Globus pallidus (tissue), 1 donor: ENCODE measurements at places on chromosomes 12 and 14.

DNA sequence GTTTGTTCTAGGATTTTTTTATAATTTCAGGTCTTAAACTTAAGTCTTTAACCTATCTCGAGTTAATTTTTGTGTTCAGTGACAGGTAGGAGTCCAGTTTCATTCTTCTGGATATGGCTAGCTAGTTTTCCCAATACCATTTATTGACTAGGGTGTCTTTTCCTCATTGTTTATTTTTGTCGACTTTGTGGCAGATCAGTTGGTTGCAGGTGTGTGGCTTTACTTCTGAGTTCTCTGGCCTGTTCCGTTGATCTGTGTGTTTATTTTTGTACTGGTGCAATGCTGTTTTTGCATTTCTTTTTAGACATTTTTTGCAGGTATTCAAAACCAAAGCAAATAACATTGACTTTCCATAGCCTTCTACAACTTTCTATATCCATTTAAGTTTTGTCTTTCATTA is 121.7 kb downstream of the ETNK1 start:
- no peak for DNase-seq

- DNase-seq = no peak
Measured at GRCh38 chr14:56659378-56659777, 79.8 kb downstream of the TMEM260 start.

DNA sequence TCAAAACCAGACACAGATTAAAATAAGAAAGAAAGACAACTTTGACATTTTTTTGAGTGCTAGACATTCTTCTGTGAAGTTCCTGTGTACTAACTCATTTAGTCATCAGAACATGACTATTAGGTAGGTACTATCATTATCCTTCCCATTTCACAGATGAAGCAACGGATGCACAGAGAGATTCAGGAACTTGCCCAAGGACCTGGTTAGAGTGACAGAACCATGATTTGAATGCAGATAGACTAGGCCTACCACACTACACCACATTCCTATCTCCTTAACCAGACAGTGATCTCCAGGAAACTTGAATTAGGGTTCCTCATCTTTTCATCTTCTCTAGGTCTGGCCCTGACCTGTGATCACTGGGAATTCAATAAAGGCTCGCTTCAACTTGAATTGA is 54.4 kb upstream of the MED13L start:
- DNase-seq = no peak

- no peak for DNase-seq
Measured at GRCh38 chr12:84698576-84699333, 213.8 kb downstream of the SLC6A15 start.

GRCh38 chr14:34507459-34507858 is 32.0 kb downstream of the EAPP start:
- no peak for DNase-seq

- no peak for DNase-seq
Measured at GRCh38 chr14:94805680-94806288, 35.9 kb upstream of the GSC start.

DNA sequence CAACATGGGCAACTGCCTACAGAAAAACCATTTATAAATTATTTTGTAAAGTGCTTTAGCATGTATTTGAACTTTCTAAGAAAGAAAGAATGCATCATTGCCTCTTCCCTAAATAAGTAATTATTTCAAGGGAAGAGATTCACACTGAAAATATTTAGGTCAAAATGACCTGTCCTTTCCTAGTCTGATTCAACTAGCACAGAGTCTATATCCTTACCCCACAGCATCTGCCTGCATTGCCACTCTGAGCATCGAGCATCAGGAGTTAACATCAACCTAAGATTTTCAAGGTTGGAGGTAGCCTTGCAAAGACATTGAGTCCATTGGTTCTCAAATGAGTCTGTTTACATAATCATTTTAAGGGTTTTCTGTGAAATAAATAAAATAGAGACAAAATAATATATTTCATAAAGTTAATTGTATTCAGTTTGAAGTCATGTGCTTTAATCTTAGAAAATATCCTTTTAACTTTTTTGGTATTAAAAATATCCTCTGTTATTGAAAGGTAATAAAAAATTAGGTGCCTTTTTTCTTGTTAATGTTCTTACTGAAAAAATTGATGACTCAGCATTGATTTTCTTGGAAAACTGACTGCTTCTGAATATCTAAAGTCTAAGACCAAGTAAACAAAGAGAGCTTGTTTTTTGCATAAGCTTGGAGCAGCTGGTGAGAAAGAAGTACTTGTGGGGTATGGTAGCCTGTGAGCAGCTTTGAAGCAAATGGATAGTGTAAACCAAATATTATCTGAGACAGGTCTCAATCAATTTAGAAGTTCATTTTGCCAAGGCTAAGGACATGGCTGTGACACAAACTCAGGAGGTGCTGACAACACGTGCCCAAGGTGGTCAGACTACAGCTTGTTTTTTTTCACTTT is 269.0 kb upstream of the CLEC14A start:
- DNase-seq = peak; percentile 8

DNA sequence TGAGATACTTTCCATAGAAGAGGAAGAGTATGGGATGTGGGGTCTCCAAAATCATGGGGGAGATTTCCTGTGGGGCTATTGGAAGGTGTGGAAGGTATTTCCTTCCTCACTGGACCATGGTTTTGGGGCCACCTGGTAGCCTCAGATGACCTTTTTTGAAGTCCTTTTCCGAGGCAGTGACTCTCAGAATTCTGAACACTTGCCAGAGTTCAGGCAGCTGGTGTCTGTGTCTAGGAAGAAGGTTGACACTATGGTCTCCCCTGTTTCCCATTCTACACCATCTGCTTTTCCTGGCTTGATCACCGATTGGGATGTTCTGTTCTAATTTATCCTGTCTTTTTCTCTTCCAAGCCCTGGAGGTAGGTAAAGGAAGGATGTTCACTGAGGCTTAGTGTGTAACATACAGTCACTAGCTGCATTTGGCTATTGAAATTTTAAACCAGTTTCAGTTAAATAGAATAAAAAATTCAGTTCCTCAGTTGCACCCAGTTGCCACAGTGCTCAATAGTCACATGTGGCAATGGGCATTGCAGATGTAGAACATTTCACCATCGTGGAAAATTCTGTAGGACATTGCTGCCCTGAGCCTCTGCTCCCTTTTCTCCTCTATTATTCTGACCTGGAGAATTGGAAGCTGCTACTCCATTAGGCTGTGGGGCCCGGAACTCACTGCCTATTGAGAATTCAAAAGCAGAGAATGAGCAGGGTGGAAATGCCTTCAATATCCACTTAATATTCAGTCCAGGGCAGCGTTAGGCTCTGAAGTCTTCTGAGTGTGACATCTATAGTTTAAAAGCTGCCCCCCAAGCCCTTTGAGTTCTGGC is 11.0 kb upstream of the PLEKHG3 start:
- no peak for DNase-seq

DNA sequence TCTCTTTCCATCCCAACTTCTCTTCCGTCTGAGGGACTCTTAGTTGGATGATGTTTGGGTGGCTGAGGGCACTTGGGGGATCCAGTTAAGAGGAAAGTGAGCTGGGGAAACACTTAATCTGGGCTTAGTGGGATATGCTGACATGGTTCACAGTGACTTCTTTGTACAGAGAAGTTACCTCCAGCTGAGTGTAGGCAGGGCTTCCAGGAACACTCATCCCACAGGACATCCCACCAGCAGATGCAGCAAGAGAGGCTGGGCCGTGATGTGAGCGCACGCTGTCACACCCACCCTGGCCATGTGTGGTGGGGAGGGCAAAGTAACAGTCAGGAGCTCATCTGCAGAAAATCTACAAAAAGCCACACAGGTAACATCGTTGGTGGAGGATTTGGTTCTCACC is 832 bp upstream of the CACNA2D4 start:
- DNase-seq = no peak

GRCh38 chr14:101603096-101603495 is 41.8 kb downstream of the DIO3 start:
- DNase-seq = no peak

GRCh38 chr12:113184098-113184899 is 979 bp downstream of the DDX54 start:
- DNase-seq = no peak

- DNase-seq = no peak
Measured at GRCh38 chr12:25816637-25817036, 141.8 kb upstream of the RASSF8 start.

- DNase-seq = no peak
Measured at GRCh38 chr14:105944632-105945610, 418.5 kb downstream of the TMEM121 start.

GRCh38 chr12:118773956-118774723 is 207.2 kb upstream of the SRRM4 start:
- DNase-seq = peak; percentile 51

DNA sequence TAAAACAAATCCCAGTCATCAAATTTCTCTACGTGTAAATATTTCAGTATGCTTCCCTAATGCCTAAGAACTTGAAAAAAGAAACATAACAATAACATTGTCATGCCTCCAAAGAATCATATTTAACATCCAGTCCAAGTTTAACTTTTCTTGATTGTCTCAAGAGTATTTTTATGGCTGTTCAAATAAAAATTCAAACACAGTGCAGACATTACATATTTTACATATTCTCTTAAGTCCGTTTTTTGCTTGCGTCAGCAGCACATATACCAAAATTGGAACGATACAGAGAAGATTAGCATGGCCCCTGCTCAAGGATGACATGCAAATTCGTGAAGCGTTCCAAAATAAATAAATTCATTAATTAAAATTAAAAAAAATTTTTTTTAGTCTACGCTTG is 23.3 kb upstream of the EEA1 start:
- no peak for DNase-seq

DNA sequence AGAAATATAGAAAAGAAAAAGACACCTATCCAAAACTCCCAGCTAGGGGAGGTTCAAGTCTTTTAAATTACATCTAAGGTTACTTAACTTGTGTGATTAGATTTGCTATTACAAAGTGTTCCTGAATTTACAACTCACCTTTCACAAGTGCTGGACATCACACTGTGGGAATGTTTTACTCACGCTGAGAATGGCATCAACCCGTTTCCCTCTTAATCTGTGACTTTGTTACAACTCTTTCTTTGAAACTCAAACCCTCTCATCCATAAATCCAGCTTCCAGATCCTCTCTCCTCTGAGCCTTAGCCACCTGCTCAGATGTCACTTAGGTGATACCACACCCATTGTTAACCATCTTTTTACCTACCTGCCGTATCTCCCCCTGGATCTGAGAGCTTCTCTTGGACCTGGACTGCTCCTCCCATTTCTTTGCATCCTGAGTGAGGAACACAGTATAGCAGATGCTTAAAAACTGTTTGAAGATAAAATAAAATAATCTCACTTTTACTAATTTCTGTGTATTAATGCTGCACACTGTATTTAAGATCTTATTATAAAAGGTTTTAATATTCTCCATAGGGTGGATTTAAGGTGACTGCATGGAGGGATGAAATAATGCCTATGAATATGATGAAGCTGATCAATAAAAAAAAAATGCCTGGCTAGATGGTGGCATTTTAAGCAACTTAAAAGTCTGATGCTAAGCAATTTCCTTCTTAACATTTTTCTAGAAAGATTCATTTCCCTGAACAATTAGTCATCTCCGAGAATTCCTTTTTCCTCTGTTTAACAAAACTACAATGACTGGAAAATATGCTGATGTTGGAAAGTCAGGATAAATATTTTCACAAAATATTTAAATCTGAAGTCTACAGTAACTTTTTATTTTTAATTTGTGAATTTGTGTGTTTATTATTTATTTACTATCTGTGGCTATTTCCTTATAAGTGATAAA is 39.1 kb upstream of the NAP1L1 start:
- no peak for DNase-seq

DNA sequence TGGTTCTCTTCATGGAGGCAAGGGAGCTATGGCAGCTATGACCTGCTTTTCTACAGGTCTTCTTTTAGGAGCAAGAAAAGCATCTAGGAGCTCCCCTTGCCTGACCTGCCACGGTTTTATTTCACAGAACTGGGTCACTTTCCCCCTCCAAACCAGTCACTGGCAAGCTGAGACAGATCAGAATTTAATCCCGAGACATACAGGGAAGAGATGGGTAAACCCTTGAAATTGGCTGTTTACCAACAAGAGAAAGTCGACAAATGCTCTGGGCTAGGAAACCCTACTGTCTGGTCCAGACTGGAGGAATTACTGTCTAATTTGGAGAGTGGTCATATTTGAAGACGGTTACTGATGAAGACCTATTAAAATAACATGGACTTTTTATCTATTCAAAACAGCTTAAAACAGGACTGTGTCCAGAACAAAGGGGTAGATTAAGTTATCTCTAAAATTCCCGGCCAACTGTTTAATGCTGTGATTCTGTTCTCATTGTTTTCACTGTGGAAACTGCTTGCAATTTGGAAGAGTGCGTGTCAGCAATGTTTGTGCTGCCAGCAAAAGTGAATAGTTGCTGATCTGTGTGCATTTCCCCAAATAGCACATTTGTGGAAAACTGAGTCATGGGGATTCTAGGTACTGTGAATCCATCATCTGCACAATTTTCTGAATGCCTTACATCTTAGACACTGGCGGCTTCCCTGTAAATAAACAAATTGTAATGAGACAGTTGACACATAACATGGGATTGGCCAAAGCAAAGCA is 73.4 kb upstream of the EEA1 start:
- no peak for DNase-seq

- no peak for DNase-seq
Measured at GRCh38 chr14:59374048-59374447, 91.1 kb downstream of the GPR135 start.

DNA sequence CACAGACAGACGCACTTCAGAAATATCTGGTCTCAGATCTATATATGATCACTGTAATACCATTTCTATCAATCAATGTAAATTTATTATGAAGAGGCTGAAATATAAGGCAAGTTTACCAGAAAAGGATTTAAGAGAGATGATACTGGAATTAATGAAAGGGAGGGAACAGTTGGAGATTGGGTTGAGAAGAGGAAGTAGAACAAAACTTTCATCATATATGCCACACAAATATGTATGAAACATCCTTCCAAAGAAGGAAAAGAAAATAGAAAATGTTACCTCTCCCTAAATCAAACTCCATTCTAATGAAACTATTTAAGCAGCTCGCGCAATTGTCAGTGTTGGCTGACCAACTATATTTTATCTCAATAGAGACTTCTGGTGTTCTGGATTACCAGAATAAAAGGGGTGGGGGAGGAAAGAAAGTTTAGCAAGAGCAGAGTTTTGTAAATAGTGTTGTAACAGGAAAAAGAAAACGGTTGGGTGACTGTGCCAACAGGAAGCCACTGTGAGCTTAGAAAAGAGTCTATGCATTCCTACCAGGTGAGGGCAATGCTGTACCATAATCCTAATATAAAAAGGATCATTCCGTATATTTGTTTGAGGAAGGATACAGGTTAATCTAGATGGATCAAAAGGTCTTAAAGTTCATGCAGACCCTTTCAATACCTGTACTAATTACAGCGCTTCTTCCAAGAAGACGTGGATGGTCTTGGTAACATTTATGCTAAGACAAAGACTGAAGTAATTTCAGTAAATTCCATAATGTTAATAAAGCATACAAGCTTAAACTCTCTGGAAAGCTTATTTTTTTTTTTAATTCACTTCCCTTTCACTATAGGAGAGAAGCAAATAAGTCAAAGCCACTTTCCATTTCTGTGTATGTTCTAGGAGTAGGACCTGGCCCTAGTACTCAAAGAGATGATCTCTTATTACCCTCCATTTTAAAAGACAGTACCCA is 14.5 kb upstream of the LLPH start:
- no peak for DNase-seq

- no peak for DNase-seq
Measured at GRCh38 chr12:22573181-22573580, 28.8 kb upstream of the C2CD5 start.
